ENCODE measurements at places on chromosomes 4 and X.
A peak's percentile ranks its signal among the peaks of the same experiment; 100 is the strongest.

- no peak for DNase-seq
Observed at GRCh38 chrX:103793545-103793940, 16.9 kb downstream of the PLP1 start.

GRCh38 chr4:82643994-82644733 lies 82.4 kb upstream of the TMEM150C start:
- DNase-seq: no peak

- no peak for DNase-seq
Observed at GRCh38 chr4:161721947-161722346, 441.9 kb downstream of the FSTL5 start.

GRCh38 chrX:30626402-30626801 lies 26.8 kb upstream of the GK start:
- no peak for DNase-seq

DNA sequence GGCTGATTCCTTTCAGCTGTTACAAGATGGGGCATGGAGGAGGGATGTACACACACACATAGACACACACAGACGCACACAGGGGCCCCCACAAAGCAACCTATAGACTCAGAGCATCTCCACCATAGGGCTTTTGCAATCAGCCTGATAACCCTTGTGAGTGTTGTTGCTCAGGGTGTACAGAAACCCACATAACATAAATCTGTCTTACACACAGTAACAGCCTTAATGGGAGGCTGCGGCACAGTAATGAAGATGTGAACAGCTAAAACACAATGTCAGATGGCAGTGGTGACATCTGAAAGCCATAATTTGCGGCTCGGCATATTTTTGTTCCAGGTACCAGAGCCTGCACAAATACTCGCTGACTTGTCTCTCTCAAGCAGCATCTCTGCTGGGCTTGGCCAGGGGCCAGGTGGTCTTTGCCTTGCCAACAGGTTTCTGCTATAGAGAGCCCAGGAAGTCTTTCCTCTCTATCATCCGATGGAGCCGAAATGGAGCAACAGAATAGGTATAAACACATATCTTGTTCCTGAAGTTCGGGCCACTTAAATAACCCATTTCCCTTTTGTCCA lies 357.2 kb upstream of the GATB start:
- no peak for DNase-seq

GRCh38 chrX:386768-387575 lies at the start of gene PPP2R3B:
Gene PPP2R3B, minus strand, starts transcription at chrX:386907. Its CDS starts 216 bp downstream, at chrX:386691.
- DNase-seq: peak; percentile 98
